ENCODE measurements at places on chromosomes 13 and 19.
A peak's percentile ranks its signal among the peaks of the same experiment; 100 is the strongest.

DNA sequence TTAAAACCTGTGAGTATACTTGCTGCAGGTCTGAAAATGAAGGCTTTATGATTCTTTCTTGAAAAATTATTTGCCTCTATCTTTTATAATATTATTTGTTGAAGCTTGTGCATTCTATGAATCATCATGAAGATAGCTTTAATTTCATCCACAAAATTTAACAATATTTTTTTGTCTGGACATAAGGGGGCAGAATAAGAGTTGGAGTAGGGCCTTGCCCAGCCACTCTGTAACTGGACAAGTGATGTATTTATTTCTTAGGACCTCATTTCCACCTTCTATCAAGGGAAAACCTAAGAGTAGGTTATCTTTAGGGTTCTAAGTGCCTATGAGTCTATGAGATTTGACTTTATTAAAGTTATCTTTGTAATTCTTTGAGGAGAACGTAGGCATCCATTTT, 49.9 kb downstream of the N4BP2L1 start:
- DNase-seq = no peak

- DNase-seq = no peak
Observed at GRCh38 chr13:25179011-25179410, 6.9 kb upstream of the AMER2 start.

- DNase-seq = no peak
Observed at GRCh38 chr13:112133499-112134390, 66.8 kb downstream of the SOX1 start.

DNA sequence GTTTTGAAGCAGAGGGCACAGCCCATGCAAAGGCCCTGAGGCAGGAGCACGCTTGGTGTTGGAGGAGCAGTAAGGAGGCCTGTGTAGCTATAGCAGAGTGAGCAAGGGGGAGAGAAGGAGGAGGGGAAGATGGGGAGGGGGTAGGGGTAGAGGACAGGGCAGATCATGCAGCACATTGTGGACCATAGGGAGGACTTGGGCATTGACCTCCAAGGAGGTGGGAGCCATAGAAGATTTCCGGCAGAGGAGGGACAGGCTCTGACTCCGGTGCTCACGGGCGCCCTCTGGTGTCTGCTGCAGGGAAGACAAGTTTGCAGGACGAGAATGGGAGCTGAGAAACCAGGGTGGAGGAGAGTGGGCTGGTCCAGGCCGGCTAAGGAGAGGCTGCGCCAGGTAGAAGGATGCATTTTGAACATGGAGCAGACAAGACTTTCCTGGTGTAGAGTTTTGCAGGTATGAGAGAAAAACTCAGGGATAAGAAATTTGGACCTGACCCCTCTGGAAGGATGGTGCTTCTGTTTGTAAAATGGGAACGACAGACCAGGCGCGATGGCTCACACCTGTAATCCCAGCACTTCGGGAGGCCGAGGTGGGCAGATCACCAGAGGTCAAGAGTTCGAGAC, 13.7 kb upstream of the CREB3L3 start:
- peak; percentile 82 for DNase-seq

DNA sequence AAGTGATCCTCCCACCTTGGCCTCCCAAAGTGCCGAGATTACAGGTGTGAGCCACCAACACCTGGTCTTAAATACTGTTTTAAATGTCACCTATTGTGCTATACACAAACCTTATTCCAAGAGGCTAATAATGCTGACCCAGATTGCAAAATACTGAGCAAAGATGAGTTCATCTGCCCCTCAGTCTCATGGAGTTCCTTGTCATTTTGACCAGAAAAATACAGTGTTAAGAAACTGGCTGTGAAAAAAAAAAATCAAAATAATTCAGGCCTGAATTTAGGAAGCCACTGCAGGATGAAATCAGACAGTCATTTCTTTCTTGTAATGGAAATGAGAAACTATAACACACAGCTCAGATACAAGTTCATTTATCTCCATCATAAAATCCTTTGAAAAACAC, 59.9 kb downstream of the TBC1D4 start:
- no peak for DNase-seq

- DNase-seq = no peak
Observed at GRCh38 chr19:16115301-16116039, 3.8 kb downstream of the RAB8A start.

DNA sequence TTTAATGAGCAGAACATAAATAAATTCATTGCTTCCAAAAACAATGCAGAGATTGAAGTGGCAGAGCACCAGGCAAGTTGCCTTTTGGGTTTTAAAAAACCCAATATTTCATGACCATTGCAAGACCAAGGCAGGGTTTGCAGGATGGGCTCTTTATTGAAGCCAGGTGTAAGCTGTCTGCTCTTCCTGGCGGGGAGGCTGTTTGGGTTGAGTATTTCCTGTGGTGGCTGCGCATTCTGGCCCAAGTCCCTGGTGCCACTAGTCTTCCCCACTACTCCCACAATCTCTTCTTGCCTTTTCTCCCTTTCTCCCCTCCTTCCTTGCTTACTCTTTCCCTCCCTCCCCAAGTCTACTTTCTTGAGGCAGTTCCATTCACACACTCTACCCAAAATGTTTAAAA, 116.4 kb downstream of the AKAP11 start:
- no peak for DNase-seq

- no peak for DNase-seq
Observed at GRCh38 chr13:110046811-110047210, 260.1 kb downstream of the COL4A1 start.

- DNase-seq = no peak
Observed at GRCh38 chr13:85700906-85701305, 98.3 kb downstream of the SLITRK6 start.

DNA sequence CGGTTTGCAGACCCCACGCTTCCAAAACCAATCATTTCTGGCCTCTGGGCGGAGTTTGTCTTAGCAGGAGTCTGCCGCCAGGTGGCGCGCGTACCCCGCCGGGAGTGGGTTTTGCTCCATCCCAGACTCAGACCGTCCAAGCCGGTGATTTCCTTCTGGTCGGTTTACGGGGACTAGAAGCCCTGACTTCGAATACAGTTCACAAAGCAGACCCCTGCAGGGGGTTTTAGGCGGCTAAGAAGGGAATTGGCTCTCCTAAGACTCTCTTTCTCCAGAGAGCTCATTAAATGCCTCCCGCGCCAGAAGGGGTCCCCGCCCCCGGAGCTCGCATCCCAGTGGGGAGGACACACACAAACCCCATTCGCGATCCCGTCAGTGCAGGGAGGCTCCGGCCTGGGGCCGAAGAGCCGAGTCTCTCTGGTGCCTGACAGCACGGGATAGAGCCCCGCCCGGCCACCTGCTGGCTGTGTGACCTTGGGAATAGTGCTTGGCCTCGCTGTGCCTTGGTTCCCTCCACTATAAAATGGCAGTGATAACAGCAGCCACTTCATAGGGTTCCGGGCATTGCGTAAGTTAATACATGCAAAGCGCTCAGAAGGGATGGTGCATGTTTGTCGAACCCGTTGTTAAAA, 8.6 kb upstream of the NUP62 start:
- DNase-seq = peak; percentile 72

- DNase-seq = no peak
Observed at GRCh38 chr19:16073481-16073880, 2.8 kb upstream of the TPM4 start.

DNA sequence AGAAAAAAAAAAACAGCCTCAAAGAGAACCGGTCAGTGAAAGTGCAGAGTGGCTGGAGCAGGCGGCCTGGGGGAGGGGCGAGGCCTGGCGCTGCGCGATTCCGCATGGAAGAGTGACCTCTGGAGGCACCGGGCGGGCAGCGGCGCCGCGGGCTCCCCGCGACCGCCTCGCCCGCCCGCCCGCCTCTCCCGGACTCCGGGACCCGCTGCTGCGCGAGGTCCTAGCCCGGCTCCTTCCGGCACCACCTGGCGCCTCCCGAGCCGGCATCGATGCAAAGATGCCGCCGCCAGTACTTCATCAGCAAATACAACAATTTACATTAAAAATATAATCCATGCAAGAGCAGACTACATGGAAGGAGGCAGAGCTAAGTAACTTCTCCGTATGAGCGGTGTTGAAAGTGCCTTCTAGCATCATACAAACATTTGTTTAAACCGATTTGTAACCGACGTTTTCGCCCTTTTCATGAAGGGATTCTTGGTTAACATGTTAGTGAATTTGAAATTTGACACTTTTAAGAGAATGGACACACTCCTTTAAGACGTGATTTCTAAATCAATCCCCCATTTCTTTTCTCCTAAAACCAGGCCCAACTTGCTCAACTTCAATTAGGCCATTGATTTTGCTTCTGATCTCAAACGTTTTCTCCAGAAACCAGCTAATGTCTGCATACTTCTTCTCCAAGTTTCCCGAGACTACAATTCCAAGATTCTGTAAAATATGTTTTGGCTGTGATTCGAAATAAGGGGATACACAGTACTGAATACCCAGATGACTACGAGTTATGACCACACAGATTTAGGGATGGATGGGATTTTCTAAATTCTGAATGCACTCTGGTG, 2.1 kb downstream of the EFNB2 start:
- DNase-seq = no peak

DNA sequence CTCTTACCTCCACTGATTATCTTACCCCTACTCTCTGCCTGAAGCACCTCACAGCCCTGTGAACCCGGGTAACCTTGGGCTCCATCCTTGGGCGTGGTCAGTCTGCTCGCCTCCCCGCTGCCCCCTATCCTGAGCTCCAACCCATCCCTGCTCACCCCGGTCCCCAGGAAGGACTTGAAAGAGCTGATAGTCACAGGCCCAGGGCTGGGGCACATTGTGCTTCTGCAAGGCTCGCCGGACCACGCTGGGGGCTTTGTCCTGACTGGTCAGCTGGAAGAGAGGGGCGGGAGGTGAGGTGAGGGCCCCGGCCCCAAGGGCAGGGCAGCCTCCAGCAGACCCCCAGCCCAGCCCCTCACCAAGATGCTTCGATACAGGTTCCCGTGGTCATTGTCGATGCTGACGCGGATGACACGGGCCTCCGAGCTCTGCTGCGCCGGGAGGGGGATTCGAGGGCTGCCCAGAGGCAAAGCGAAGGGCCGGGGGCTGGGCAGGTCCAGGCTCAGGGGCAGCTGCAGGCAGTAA, 13.0 kb upstream of the EPOR start:
- no peak for DNase-seq

All from activated CD8-positive, alpha-beta memory T cell treated with anti-CD3 and anti-CD28 coated beads for 1 hour (primary cell).